ENCODE measurements at places on chromosomes 1 and 21.

DNA sequence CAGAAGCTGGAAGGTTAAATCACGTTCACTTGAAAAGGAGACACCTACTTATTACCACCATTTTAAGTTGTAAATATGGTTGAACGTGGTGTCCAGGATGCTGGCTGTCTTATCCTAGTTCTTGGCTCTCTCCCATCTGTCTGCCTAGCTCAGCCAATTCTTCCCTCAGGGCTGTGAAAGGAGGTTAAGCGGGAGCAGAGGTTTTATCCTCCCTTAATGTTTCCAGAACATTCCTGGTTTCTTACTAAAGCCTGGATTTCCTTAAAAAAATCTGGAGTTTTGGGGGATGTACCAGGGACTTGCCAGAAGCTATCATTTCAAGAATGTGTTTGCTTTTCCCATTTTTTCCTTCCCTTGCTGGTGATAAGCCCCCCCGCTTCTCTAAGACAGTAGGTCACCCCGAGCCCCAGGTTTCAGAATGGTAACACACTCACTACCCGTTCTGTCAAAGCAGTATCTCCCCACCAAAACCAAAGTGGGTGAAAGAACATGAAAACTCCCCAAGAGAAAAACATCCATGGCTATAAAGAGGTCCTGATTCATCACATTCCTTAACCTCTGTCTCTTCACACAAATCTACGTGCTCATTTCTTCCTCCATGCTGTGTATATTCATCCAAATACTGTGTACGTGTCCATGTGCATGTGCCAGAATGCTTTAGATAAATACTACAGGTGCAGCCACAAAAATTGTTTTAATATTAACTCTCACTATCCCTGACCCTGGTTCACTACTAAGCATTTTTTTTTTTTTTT lies 114.7 kb downstream of the MAP3K21 start:
- DNase-seq: no peak

GRCh38 chr1:7562729-7563605 lies 208.1 kb upstream of the VAMP3 start:
- no peak for DNase-seq

- no peak for DNase-seq
Measured at GRCh38 chr1:96999191-96999590, 277.6 kb downstream of the PTBP2 start.

- DNase-seq: no peak
Measured at GRCh38 chr1:205777994-205778393, 2.7 kb upstream of the RAB29 start.

DNA sequence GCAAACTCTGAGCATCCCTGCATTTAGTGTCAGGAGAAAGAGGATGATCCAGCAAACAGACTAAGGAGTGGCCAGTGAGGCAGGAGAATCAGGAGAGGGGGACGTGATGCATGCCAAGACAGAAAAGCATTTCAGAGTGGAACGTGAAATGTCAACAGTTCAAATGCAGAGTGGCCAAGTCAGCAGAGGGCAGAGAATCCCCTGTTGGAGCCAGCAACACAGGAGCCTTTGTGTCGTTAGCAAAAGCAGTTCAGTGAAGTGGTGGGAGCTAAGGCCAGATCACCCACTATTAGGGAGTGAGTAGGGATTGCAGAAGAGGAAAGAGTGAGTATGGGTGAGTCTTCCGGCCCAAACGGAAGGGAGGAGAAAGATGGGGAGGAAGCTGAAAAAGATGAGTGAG lies 6.6 kb upstream of the FCRL6 start:
- DNase-seq: no peak

GRCh38 chr1:236795757-236796667 lies 920 bp downstream of the MTR start:
- DNase-seq: no peak

- no peak for DNase-seq
Measured at GRCh38 chr1:108199201-108199691, 897 bp downstream of the SLC25A24 start.

- no peak for DNase-seq
Measured at GRCh38 chr21:29638138-29638537, 301.7 kb downstream of the GRIK1 start.

DNA sequence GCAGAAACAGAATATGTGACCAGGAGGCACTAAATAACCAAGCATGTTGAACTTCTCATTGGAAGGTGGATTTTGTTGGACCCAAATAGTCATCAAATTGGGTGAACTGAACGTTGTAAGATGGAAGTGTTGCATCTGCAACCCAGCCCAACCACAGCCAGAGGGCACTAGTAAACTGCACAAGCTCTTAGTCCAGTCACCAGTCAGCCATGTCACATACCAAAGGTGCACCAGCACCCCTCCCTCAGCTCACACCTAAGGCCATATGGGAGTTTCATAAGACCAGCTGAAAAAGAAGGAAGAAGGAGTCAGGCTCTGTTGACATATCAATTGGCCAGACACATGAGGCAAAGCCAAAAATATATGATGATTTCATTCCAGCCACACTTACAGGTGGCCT lies 481.7 kb upstream of the NR5A2 start:
- DNase-seq: no peak

DNA sequence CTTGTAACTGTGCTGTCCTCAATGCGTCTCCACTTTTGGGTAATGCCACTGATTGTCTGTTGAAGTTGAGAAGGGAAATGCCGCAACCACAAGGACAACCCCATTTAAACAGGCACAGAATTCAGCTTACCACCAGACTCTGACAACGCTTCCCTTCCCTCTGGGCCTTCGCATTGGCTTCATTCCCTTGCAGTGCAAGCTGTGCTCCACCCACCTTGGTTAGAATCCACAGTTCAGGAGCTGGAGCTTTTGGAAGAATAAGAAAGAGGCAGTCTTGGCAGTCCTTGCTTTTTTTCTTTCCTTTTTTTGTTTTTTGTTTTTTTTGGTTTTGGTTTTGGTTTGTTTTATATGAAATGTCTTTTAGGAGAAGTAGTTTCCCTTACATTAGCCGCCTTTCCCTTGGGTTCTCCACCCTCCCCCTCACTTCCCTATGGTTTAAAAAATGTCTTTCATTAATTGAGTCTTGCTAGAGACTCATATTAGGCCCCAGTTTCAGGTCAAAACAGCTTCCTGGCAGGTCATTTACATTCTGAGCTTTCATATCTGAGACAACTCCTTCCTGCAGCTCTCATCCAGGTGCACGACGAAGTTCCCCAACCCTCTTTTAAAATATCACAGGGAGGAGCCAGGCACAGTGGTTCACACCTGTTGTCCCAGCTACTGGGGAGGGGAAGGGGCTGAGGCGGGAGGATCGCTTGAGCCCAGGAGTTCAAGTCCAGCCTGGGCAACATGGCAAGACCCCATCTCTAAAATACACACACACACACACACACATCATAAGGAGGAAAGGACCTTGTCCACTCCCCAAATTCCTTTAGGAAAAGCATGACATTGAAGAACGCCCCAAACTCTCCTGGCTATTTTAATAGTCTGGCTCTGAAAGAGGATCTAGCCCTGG lies 20.7 kb upstream of the LAX1 start:
- no peak for DNase-seq

- no peak for DNase-seq
Measured at GRCh38 chr1:7454895-7455784, 316.0 kb upstream of the VAMP3 start.

DNA sequence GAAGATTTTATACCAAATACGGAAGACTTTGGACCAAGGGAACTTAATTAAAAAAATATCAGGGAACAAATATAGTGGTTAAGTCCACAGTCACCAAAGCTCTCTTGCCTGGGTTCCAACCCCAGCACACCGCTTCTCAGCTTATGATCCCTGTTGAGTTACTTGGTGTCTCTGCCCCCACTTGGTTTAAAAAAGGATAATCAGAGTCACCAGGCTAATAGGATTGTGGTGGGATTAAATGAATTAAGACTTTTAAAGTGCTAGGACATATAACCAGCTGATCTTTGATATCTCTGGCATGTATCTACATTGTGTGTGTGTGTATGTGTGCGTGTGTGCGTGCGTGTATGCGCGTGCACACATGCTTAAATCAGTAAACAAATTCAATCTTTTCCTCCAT lies 474.7 kb upstream of the DAB1 start:
- no peak for DNase-seq

DNA sequence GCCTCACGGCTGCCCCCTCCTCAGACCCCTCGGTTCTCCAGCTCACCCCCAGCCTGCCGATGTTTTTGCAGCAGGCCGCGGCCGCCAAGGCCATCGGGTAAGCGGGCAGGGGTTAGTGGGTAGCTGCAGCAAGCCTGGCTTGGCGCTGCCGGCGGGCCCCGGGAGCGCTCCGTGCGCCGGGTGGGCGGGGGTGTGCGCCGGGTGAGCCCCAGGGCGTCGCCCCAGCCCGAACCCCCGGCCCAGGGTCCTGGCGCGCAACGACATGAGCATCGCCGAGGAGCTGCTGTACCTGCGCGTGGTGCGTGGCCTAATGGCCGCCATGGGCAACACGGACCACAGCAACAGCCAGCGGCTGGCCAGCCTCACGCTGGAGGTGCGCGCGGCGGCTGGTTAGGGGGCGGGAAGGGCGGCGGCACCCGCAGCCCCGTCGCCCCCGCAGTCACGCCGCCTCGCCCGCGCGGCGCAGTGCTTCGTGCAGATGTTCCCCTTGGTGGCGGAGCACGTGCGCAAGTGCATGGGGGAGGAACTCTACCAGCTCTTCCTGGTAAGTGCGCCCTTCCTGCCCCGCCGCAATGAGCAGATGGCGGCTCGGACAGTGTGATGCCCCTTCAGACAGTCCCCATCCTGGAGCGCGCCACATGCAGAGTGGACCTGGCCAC lies 6.5 kb downstream of the RNU5D-1 start:
- no peak for DNase-seq

DNA sequence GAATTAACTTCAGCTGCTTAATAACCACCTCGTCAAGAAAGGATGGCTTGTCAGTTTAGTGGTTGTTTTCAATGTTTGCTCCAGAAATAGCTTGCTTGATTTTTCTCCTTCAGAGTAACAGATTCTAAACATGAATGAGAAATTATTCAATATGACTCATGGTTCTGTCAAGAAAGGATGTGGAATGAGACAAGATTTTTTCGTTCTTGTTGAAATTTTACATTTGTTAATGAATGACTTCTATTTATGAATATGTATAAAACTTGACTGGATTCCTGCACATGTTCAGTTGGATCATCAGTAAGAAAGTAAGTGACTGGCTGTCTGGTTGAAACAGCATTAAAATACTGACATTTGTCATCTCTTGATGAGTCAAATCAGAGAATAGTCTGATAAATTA lies 38.3 kb downstream of the IFI44 start:
- no peak for DNase-seq

DNA sequence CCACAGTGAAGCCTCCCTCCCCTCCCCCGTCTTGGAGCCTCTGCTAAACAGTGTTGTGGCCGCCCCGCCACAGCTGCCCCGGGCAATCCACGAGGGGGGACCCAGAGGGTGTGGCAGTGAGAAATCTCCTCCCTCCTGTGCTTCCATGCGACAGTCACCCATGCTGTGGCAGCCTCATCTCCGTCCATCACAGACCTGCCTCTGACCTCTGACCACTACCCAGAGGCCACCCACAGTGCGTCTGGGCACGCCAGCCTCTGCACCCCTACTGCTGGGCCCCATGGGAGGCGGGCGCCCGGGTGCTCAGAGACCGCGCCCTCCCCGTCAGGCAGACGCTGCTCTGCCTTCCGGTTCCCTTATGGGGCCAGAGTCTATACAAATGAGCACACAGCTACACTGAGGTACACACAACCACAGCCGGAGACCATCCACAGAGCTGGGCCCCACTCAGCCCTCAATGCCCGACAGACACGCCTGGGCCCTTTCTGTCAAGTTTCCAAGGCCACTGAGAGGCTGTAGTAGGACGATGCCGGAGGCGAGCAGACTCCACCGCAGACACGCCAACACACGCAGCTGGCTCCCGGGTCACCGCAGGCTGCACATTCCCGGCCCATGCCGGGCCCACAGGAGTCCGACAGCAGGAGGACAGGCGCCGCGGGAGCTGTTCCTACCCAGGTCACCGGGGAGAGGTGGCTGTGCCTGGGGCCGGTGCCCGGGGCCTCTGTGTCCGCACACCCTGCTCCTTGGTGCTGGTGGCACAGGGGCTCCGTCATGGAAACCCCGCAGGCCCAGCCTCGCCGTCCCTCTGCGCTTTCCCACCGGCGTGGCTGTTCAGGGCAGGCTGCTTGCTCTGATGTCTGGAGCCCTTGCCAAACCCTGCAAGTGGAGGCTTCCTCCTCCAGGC lies 23.9 kb upstream of the TMEM52 start:
- no peak for DNase-seq

DNA sequence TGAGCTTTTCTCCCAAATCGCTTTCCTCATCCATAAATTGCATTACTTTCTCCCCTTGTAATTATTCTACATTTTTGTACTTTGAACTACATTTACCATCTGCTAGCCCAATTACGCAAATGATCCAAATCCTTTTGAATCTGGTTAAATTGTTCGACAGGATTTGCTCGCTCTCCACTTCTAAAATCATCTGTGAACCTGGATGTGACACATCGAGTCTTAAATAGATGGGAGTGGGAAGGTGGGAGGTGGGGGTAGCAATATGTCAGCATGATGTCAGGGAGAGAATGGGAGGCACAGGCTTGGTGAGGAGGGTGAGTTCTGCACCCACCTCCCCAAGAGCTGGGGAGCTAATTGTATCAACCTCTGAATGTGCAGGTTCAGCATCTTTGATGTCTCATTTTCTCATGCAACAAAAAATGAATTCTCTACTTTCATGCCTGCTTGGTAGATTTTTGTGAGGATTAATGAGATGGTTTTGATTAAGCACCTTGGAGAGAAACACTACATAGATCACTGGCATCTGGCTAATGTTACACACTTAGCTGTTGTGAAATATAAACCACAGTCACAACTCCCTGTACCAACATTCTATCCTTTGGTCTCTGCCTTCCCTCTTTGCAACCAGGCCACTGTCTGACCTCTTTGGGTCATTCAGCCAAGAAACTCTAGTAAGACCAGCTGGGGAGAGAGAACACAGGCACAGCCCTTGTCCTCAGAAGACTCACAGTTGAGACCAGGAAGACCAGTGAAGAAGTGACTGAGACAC lies 165.1 kb downstream of the DAB1 start:
- DNase-seq: no peak

GRCh38 chr1:209219791-209220524 lies 363.6 kb upstream of the CAMK1G start:
- DNase-seq: no peak
